ENCODE measurements at places on chromosomes 1 and 21.

- no peak for DNase-seq
Observed at GRCh38 chr1:2368053-2368744, 23.2 kb downstream of the MORN1 start.

DNA sequence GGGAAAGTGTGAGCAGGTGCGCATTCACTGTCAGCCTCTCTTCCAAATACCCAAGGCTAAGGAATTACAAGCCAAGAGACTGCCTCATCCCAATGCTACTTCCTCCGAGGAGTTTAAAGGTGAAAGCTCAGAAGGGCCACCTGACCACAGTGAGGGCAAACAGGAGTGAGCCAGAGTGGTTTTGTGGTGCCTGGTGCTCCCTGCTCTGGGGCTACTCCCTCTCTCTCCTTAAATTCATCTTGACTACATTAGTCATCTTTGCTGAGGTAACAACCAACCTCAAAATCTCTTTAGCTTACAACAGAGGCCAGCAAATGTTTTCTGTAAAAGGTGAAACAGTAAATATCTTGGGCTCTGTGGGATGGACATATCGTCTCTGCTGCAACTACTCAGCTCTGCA is 14.2 kb upstream of the ZBTB8A start:
- DNase-seq: no peak

GRCh38 chr21:31317688-31318087 is 26.4 kb downstream of the TIAM1 start:
- DNase-seq: no peak

- no peak for DNase-seq
Observed at GRCh38 chr1:58107943-58108342, 438.6 kb downstream of the OMA1 start.

DNA sequence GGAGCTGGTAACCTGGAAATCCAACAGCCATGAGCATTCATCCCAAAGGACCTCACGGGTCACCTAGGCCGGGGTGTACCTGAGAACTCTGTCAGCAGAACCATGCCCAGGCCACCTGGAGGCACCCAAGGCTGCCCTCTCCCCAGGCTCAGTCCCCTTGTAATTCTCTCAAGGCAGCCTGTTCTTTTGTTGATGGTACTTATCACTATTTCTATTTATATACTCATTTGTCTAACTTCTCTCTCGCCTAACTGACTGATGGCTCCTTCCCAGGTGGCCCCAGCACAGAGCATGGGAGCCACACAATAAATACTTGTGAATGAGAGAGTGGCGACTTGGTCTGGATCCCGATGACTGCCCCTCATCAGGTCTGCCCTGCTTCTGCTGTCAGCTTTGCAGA is 16.7 kb downstream of the CASP9 start:
- no peak for DNase-seq

- no peak for DNase-seq
Observed at GRCh38 chr1:212351588-212352362, 62.9 kb downstream of the PACC1 start.

GRCh38 chr1:40303790-40304189 is 13.3 kb downstream of the COL9A2 start:
- no peak for DNase-seq

Data from adipocyte (in vitro differentiated cells).